ENCODE measurements at places on chromosomes 16 and 17.

- DNase-seq, result no peak
These were observed 6.3 kb upstream of the MMP28 start for GRCh38 chr17:35801583-35802224.

DNA sequence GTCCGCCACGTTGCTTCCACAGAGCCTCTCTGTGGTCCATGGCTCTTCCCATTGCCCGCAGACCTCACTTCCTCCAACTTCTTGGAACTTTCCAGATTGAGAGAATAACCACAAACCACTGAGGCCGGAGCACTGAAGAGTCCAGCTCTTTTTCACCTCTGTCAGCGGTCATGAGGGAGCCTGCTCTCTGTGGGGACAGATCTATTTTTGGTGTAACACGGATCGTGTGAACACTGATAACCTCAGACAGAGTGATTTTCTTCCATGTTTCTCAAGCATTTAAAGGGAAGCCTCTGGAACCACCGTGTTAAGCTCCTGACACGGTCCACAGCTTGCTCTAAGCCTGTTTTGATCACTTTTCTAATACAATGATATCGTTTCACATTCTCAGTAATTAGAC lies 49.7 kb downstream of the NTN1 start:
- DNase-seq, result no peak

GRCh38 chr16:354971-355461 lies 2.5 kb upstream of the AXIN1 start:
- DNase-seq, result peak; percentile 34

DNA sequence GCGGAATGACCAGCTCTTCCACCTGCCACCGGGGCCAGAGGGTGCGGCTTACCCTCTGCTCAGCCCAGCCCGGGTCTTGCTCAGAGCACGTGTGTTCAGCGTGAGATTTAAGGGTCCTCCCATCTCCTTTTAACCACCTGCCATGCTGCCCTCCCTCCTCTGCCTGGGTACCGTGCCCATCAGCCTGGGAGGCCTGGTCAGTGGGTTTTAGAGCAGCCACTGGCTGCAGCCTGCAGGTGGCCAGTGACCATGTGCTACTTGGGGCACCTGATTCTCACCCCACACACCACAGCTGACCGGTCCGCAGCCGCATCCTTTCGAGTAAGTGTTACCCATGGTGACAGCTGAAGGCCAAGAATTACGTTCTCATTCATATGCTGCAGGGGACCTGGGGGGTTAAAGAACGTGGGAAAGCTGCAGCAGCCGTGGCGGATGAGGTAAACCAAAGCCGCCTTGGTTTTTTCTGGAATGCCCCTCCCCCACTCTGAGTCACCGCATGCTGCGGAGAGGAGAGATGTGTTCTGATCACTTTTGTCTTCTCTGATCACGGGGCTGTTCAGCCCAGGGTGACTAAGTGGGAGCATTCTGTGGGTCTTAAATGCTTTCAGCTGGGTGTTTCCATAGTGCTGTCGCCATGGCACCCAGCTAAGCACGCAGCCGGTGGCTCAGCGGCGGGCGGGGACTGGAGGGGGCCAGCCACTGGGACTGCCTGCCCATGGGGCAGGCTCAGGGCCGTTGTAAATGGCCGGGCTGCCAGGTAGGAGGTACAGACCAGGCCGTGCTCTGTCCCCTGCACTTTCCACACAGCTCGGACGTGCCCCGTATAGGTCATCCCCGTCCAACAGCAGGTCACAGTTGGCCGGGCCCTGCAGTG lies 59.8 kb downstream of the BAIAP2 start:
- peak; percentile 70 for DNase-seq

GRCh38 chr17:44722254-44722653 lies 13.8 kb downstream of the DBF4B start:
- no peak for DNase-seq

DNA sequence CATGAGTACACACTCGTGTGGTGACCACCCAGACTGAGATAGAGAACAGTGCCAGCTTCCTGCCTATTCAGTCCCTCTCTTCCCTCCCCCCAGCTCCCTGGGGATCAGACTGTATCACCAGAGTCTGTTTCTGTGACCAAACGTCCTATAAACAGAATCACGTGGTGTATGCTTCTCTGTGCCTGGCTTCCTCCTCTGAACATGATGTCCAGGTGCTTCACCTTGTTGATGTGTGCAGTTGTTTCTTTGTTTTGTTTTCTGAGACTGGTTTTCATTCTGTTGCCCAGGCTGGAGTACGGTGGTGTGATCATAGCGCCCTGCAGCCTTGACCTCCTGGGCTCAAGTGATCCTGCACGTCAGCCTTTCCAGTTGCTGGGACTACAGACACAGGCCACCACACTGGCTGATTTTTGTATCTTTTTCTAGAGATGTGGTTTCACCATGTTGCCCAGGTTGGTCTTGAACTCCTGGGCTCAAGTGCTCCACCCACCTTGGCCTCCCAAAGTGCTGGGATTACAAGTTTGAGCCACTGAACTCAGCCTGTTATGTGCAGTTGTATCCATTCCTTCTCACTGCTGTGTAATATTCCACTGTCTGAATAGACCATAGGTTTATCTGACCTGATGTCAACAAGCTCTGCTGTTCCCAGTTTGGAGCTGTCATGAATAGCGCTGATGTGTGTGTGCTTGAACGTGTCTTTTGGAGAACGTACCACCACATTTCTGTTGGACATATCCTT lies 28.9 kb upstream of the PRM1 start:
- no peak for DNase-seq

- no peak for DNase-seq
These were observed 5.7 kb upstream of the CISD3 start for GRCh38 chr17:38724337-38724988.

GRCh38 chr16:30185683-30186421 lies 2.5 kb downstream of the CORO1A start:
- peak; percentile 80 for DNase-seq

DNA sequence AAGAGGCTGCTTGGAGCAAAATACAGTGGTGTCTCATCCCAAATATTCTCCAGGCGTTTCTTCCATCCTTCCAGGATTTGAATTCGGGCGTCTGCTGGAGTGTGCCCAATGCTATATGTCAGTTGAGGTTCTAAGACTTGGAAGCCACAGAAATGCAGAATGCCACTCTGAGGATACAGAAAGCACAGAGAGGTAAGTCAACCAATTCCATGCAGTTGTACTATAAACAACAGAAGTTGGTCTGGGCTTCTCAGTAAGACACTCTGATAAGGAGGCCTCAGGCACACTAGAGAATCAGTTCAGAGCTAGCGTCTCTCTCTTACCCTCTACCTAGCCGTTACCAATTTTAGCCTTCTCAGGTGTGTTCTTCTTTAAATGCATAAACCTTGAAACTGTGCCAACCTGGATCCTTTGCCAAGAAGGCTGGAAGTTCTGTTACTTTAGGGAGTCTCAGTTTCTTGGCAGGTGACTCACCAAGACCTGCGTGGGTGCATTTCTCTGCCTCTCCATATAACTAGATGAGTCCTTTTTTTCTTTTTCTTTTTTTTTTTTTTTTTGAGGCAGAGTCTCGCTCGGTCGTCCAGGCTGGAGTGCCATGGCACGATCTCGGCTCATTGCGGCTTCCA lies 15.1 kb downstream of the NQO1 start:
- DNase-seq, result peak; percentile 6

- DNase-seq, result no peak
These were observed 112.0 kb upstream of the CDC42EP4 start for GRCh38 chr17:73423806-73424205.

DNA sequence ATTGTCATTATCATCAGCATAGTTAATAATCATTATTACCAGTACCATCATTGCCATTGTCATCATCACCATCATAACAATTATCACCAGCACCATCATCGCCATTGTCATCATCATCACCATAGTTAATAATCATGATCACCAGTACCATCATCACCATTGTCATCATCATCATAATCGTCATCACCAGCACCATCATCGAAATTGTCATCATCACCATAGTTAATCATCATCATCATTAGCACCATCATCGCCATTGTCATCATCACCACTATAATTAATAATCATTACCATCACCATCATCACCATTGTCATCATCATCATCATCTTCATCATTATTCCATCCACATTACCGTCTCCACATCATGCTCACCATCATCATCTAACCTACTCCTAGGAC lies 13.5 kb downstream of the PDILT start:
- no peak for DNase-seq

- no peak for DNase-seq
These were observed 5.2 kb downstream of the C16orf46 start for GRCh38 chr16:81071805-81072204.

- DNase-seq, result no peak
These were observed 1.9 kb upstream of the SLC5A2 start for GRCh38 chr16:31480851-31481536.

GRCh38 chr16:23803591-23804123 lies 32.1 kb upstream of the PRKCB start:
- peak; percentile 55 for DNase-seq

DNA sequence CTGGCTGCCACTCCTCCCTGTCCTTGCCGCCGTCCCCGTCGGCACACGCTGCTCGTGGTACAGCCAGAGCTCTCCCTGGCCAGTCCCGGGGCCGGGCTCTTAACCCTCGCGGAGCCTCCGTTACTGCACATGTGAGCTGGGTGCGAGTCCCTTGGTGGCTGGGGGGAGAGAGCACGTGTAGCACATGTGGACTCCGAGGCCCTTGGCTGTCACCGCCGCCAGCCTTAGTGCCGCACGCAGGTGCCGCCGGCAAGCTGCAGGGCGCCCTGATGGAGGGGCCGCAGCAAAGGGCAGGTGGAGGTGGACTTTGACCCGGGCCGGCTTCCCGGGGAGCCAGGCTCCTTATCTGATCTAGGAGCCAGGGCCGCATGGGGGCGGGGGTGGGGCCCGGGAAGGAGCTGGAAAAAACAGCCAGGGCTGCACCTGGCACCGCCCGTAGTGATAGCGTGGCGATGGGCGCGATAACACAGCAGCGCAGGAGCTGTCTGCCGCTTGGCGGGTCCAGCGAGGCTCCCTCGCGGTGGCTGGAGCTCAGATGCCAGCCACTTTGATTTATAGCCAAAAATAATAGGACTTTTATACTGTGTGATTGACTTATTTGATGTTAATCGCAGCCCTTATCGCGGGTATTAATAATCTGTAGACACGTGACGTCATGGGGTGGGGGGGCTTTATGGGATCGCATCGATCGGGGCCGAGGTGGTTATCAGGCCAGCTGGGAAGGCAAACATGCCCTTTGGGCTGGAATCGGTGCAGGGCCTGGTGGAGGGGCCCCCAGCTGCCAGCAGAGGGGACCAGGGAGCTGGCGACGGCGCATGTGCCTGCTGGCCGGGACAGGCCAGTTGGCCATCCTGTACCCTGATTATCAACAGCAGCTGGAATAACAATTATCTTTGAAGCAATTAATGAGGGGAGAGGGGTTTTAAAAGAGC lies 35.1 kb downstream of the ZFPM1 start:
- DNase-seq, result no peak
